ENCODE measurements at places on chromosomes 7 and 10.

GRCh38 chr7:30027740-30028215 is 434 bp upstream of the PLEKHA8 start:
- DNase-seq = no peak

- no peak for DNase-seq
These were observed 54.0 kb downstream of the GLCCI1 start for GRCh38 chr7:8022628-8023027.

DNA sequence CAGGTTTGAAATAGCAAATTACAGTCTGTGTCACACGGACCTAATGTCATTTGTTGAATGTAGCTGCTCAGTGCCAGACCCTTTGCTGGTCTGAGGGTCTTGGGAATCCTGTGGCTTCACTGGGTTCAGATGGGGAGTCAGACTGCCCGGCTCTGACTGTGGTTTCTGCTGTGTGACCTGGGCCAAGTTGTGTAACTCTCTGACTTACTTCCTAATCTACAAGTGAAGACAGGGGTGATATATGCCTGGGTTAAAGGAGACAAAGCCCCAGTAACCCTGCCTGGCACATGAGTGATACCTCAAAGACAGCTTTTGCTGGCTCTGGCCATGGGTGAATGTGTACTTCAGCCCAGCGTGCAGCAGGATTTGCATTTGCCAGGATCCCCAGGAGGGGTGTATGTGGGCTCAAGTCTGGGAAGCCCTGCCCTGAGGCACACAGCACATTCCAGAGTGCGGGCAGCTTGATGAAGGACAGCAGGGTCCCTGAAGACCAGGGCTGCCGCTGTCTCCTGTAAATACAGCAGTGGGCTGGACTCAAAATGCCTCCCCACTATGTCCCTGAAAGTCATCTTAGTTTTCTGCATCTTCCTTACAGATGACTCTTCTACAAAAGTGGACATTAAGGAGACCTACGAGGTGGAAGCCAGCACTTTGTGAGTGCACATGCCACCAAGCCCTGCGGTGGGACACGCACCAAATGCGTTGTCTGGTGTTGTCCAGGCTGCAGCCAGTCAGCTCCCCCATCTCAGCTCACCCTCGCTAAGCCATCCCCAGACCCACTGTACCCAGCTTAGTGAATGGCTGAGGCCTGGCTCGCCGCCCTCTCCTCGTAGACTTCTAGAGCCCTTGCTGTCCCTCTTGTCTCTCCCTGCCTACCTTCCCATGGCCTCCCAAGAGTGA is 16.4 kb downstream of the NACAD start:
- DNase-seq = peak; percentile 63

DNA sequence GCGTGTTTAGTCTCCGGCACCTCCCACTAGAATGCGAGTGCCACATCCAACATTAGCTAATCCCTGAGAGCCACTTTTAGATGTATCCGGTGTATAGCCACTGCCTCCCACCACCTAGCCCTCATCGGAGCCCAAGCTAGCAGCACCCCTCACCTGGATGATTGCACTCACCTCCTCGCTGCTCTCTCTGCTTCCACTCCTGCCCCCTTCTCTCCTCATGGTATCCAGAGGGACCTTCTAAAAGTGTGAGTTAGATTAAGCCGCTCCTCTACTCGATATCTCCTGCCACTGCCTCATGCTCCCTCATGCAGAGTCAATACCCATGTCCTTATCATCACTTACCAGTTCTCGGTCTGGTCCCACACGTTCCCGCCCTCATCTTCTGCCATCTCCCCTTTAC is 125.3 kb downstream of the RAB11FIP2 start:
- no peak for DNase-seq

DNA sequence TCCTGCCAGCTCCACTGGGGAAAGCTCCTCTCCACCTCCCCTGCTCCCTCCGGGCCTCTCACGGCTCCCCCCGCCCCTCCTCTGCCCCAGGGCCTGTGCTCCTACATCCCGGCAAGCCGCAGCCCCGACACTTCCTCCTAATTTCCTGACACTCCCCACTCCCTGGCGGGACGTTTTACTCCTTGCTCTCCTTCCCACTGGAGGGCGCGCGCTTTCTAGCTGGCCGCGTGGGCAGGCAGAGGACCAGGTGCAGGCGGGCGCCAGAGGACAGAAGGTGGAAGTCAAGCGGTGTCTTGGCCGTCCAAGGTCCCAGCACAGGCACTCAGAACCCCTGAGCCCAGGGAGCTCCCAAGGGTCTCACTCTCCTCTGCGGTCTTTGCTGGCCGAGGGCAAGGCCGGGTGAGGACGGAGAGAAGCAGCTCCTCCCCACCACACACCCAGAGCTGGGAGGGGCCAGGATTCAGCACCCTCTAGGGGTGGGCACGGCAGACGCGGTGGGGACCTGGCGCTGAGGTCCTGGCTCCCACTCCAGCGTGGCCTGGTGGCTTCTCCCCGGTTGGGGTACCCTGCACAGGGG is 19.1 kb downstream of the ADAM8 start:
- DNase-seq = peak; percentile 50

DNA sequence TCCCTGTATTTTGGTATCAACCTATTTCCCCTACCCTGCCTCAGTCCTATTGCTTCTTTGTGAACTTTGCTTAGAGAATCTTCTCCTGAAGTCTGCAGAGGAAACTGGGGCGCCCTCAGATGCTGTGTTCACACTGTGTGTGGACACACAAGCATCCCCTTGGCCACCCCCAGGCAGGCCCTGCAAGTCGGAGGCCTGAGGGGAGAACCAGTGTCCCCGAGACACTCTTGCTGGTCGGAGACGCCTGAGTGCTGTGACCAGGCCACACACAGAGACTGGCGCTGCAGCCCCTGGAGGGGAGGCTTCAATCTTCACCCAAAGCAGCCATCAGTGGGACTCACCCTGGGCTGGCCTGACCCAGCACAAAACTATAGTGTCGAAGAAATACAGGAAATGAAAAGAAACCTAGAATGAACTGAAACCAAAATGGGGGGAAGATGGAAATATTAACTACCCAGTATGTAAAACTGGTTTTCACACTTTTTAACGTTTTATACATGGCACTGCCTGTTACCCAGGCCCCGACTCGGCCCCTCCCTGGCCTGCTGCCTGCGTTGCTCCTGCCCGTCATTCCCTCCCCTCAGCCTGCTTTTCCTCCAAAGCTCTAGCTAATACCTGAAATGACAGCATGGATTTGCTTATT is 48.4 kb upstream of the FAM20C start:
- no peak for DNase-seq

- DNase-seq = no peak
These were observed 10.0 kb upstream of the SFRP5 start for GRCh38 chr10:97781618-97782331.

DNA sequence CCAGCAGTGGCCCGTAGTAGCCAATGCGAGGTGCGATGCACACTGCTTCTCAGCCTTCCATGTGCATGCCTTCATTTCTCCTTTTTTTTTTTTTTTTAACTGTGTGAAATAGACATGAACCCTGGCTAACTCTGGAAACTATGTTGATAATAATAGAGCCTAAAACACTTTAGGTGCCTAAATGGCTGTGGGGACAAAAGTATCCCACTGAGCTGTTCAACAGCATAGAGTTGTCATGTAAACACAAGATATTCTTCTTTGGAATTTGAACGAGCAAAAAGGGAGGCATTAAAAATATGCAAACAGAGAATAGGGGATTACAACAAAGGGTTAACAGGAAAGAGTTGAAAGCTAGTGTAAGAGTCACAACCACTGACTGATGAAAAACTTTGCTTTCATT is 162.1 kb upstream of the NOBOX start:
- no peak for DNase-seq

- DNase-seq = no peak
These were observed 12.3 kb downstream of the SFXN3 start for GRCh38 chr10:101043363-101043707.

DNA sequence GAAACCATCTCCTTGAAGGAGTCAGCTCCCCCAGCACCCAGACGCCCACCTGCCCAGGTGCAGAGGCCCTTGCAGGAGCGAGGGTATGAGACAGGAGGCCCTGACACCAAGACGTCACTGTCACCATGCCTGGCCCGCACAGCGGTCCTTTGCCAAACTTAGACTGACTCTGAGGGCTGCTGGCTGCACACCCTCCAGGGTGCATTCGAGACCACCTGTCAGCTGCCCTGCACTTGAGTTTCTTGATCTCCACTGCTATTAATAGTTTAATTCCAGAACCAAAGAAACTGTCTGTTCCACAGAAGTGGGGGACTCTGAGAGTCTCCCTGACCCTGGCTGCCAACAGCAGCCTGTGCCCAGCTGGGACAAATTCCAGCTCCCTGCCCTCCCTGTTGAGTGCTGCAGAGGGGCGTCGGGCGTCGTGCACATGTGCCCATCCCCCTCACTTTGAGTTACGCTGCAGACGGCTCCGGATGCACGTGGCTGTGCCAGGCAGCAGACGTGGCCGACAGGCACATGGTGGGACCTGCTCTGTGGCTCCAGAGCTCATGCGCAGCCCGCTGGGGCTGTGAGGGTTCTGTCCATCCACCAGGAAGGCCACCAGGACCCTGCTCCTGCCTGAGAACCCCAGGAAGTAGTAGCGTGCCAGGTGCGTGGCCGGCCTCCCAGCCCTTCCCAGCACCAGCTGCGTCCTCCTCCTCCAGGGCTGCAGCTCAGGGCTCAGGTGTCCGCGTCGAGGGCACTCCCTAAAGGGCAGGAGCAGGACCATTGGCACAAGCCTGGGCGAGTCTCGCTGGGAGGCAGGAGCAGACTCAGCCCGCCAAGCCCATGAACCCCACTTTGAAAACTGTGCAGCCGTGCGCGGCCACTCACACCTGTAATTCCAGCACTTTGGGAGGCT is 24.8 kb downstream of the ELFN1 start:
- no peak for DNase-seq

- peak; percentile 39 for DNase-seq
These were observed 14.5 kb downstream of the LBX1 start for GRCh38 chr10:101214446-101215396.

DNA sequence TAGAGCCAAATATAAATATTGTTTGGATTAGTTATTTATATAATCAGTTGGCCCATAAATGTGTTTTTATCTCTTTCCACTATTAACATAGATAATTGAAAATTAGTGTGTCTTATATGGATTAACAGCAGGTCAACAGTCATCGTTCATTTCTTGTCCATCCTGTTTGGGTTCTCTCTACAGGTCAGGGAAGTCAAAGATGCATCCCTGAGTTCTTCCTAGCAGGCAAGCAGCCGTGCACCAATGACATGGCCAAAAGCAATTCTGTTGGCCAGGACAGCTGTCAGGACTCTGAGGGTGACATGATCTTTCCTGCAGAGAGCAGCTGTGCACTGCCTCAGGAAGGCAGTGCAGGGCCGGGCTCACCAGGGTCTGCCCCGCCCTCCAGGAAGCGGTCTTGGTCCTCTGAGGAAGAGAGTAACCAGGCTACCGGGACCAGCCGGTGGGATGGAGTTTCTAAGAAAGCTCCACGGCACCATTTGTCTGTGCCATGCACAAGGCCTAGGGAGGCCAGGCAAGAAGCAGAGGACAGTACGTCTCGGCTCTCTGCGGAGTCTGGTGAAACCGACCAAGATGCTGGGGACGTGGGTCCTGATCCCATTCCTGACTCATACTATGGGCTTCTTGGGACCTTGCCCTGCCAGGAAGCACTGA is 15.9 kb downstream of the FBH1 start:
- DNase-seq = no peak

- DNase-seq = no peak
These were observed 73.9 kb downstream of the SH2D4B start for GRCh38 chr10:80611481-80612185.

DNA sequence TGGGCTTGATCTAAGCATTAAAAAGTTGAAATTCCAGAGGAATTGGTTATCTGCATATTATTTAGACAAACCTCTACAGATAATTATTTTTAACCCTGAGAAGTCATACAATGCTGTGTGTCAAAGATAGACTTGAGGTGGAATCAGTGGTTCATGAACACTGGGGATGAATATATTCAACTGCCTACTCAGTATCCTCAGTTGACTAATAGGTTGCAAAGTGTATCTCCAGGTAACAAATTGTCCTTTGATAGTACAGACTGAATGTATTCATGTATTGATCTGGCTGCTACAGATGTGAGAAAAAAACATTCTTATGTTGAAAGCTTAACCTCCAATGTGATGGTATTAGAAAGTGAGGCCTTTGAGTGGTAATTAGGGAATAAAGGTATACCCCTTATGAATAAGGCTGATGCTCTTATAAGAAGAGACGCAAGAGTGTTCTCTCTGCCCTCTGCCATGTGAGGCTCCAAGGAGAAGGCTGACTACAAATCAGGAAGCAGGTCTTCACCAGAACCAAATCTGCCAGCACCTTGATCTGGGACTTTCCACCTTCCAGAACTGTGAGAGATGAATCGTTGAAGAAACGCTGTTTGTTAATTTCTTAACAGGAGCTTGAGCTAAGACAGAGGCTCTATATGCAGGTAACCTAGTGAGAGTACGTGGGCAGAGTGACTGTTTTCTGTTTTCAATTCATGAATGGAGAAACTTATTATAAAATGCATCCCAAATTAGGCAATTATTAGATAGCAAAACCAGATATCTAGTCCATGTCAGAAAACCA is 7.5 kb downstream of the MRPL32 start:
- DNase-seq = no peak

DNA sequence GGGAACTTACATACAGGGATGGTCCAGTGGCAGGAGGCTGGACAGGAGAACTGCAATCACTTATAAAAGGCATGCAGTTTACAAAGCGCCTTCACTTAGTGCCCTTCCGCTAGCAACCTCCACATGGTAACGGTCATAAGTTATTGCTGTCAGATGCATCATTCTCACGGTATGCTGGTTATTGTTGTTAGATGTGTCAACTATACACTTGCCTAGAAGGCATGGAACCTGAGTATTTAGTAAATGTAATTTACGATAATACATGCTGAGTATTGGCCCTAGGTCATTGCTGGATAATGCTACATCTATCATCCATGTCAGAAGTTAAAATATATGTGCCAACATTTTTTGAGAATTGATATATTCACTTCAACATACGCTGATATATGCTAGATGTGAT is 155.1 kb upstream of the MBL2 start:
- DNase-seq = no peak

- no peak for DNase-seq
These were observed 92.8 kb upstream of the TAC1 start for GRCh38 chr7:97639036-97639435.

DNA sequence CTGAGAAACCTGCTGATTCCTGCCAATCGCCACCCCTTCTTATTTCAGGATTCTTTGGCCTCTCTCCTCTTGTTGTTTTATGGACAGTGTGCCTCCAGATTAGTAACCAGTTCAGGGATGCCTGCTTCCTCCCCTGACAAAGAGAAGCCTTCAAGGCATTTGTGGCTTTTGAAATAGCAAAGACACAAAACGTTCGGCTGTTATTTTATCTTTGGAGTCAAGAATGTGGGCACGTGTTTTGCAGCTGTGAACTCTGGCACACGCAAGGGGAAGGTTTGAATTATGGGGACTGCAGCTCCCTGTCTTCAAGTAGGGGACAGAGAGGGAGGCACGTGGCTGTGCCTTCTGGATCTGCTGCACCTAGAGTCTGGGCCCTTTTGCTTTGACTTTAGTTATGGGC is 157.9 kb upstream of the GRB10 start:
- DNase-seq = no peak

DNA sequence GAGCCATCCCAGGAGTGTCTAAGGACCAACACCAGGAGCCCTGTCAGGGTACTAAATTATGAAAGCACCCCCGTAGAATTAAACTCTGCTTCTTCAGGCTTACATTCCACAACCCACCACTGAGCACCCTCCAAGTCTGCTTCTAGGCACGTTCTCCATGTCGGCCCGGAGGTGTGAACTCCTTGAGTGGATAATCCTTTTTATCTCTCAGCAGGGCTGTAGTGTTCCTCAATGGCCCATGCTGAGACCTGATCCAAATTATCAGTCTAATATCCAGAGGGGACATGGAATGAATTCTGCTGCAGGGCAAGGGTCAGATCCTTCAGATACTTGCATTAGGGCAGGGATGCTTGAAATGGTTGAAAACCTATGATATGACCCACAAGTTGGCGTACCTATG is 55.9 kb upstream of the TARP start:
- no peak for DNase-seq

GRCh38 chr10:95233377-95234034 is 39.5 kb downstream of the ACSM6 start:
- no peak for DNase-seq

Data from inflammatory macrophage (primary cell).